Urinary bladder (tissue), 4 donors: ENCODE measurements at places on chromosomes 5 and 9. TPM values are rescaled to one million over a fixed set of nuclear protein-coding genes. Genes with fewer than 3 reads are reported as not detected.

DNA sequence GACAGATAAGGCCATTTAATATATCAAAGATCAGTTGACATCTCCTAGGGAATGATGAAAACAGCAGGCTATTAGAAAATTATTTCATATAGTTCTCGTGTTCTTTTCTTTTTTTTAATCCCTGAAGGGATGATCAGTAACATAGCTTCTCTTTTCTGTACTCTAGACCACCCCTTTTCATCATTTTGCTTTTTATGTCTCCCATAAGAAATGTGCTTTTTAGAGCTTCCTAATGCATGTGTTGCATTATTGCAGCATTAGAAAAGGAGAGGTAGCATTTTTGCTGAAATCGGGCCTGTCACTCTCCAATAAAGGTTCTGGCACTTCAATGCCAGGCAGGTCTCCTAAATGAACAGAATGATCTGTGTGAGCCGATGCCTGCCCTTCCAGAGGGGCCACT, 143.3 kb downstream of the NTRK2 start:
- no peak for DNase-seq

- no peak for DNase-seq
Observed at GRCh38 chr9:109319017-109319625, 1.7 kb downstream of the EPB41L4B start.

GRCh38 chr5:17370651-17371050, 127.4 kb upstream of the TAF11L2 start:
- no peak for DNase-seq

GRCh38 chr5:171308453-171309275, at the start of gene TLX3:
TLX3 (plus strand) TSS chr5:171309248; CDS start chr5:171309366, 118 bp downstream.
- peak; percentile 46 for DNase-seq

DNA sequence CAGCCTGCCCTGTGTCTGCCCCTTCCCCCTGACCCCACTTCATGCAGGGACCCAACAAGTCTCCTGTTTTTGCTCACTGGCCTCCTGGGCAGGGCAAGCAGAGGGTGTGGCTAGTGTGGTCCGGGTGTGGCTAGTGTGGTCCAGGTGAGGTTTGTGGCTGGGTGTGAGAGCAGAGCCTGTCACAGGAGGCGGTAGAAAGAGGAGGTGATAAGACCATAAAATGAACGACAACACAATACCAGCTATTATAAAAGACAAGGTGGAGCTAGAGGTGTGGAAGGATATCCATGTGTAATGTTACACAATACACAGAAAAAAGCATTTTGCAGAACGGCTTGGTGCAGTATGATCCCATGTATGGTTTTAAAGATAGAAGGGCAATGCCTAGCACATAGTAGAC, 23.3 kb downstream of the SPRY4 start:
- DNase-seq = no peak

- no peak for DNase-seq
Observed at GRCh38 chr5:133863857-133864585, 104.4 kb downstream of the C5orf15 start.

- no peak for DNase-seq
Observed at GRCh38 chr5:147223343-147223742, 11.5 kb upstream of the STK32A start.

DNA sequence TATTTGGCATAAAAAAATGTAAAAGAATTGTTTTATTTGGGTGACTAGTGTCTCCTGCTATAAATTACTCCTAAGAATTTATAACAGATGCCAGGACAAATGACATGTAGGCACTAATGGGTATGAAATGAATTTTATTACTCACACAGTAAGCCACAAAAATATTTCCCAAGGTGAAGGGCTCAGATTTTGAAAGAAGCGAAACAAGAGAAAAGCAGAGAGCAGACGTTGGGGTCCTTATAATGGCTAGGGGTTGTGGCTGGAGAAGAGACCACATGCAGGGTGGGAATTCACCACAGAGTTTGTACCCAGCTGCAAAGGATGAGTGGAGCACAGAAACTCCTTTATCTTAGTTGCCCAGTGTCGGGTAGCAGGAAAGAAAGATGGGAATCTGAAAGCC, 45.0 kb upstream of the PRR16 start:
- no peak for DNase-seq

GRCh38 chr9:119611565-119611964, 242.3 kb upstream of the BRINP1 start:
- DNase-seq = no peak

GRCh38 chr5:161535762-161536161, 10.8 kb downstream of the GABRB2 start:
- no peak for DNase-seq

DNA sequence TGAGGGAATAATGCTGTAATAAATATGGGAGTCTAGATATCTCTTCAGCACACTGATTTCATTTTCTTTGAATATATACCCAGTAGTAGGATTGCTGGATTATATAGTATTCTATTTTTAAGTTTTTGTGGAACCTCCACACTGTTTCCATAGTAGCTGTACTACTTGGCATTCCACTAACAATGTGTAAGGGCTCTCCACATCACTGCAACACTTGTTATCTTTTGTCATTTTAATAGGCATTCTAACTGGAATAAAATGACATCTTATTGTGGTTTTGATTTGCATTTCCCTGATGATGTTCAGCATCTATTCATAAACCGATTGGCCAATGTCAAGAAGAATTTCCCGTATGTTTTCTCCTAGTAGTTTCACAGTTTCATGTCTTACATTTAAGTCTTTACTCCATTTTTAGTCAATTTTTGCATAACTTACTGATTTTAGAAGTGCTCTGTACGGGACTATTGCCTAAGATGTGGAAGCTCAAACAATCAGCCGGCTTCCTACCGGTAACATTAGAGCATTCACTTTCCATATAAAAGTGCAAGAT, 1078.8 kb downstream of the TAF11L14 start:
- no peak for DNase-seq

- no peak for DNase-seq
Observed at GRCh38 chr5:2752059-2752820, 763 bp upstream of the IRX2 start.

- no peak for DNase-seq
Observed at GRCh38 chr9:25418974-25419373, 259.3 kb downstream of the TUSC1 start.

DNA sequence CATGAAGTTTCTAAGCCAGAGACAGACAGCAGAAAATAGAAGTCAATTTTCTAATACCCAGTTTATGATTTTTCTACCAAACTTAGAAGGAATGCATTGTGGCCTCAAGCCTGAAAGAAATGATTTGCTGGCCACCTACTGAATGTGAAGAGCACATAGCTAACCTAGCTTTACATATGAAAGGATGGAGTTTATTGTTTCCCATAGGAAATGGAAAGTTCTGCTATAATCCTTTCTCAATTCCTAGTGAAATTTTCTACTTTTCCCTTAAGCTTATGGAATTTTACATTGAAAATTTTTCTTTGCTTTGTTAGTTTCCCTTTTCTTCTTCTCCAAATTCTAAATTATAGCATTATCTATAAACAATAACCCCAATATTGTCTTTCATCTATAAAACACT, 110.1 kb downstream of the TMEM167A start:
- no peak for DNase-seq

The CARTPT gene
- 3.9 TPM for polyA plus RNA-seq

GRCh38 chr5:177984584-177985206, 11.3 kb downstream of the PROP1 start:
- DNase-seq = no peak

DNA sequence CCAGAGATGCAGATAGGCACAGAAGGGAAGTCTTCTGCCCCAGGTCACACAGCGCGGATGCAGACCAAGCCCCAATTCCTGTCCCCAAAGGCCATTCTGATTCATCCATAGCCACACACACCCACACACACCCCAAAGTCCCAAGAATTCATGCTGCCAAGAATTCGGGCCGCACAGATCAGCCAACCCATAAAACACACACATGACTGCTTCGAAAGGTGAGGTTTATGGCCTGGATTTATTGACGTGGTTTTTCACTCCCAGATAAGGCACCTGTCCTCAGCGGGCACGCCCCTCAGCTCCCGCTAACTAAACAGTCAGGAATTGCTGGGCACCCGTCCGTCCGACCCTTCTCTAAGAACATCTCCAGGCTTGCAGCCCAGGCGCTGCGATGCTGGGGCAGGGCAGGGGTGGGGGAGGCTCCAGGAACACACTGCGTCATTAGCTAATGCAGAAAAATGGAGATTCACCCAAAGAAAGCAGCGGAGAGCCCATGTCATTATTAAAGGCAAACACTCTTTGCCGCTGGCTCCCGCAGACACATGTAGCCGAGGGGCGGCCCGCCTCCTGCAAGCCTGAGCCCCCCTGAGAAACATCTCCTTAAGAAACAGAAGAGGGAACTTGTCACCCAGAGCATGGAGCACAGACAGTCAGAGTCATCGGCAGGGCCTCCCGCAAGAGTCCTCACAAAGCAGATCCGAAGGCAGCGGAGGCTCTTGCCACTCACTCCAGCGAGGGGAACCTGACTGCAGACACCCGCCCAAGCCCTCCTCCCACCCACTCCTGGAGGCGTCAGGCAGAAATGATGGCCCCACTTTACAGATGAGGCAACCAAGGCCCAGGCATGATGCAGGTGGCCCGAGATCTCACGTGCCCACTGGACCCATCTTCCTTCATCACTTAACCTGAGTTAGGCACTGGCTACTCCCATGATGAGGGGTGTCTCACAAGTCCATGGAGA, 19.9 kb downstream of the VAV2 start:
- no peak for DNase-seq

DNA sequence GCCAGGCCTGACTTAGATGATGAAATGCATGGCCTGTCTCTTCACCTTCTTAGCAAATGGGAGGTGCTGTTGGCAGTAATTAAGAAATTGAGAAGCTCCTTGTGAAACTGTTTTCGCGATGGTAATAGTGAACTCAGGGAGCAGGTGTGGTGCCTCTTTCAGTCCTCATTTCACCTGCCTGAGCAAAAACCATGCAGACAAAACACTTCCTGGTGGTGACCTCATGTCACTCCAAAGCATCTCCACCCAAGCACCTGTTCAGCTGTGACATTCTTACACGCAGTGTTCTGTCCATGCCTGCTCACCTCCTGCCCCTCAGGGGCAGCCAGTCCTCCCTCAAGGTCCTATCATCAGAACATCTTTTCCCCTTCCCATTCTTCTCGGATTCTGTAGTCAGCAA, 146.5 kb downstream of the CD180 start:
- DNase-seq = no peak

GRCh38 chr5:67730917-67731474, 484.6 kb upstream of the PIK3R1 start:
- no peak for DNase-seq

DNA sequence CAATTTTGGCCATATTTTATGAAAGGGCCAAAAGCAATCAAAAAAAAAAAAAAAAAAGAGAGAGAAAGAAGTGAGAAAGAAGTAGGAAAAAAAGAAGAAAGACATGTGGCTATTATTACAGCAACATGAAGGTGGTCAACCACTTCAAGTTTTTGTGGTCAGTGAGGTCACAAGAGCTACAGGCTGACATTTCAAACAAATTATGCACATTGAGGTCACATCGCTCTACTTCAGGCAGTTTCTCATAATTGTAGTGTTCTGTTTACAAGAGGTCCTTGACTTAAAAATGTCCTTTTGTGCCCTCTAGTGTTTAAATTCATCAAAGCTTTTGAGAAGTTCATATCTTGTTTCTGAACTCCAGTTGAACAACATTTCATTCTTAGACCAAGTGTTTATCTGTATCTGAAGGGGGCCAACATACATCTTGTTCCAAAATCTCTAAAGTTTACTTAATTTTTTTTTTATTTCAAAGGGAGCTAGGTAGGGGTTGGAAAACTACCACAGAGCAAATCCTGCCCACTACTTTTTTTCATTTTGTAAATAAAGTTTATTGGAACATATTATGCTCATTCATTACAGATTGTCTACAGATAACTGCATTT, 513.1 kb downstream of the PDE4D start:
- DNase-seq = peak; percentile 50

DNA sequence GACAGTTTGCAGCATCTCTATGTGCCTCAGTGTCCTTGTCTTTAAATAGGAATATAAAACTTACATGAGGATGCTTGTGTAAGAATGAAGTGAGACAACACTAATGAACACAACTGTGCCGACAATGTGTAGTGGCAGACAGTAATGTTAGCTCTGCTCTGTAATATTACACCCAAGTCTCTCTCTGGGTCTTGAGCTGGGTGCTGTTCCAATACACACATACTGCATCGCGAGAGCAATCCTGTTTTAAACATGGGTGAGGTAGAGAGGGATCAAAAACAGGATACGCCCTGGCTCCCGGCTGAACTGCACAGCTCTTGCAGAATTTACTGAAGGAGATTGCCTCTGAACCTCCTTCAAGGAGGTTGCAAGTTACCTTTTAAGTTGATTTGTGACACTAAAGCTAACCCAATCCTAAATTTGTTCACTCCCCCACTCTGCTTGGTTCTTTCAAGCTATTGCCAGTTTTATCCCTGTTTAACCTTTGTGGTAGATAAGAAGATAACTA, 155.2 kb upstream of the ISL1 start:
- DNase-seq = no peak

DNA sequence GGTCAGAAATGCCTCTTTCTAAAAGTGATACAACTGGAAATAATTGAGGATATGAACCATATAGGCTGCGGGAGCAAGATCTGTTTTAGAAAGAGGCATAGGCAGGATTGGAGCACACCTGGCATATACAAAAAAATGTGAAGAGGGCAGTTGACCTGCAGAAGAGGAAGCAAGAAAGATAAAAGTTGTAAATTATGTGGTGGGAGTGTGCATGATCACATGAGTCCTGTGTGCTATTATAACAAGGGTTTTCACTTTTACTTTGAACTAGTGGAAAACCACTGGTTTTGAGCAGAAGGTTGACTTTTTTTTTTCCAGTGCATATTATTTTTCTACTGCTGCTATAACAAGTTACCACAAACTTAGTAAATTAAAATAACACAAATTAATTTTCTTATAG, 489.3 kb downstream of the ANXA1 start:
- no peak for DNase-seq

The QRFP gene
- polyA plus RNA-seq = 0.15 TPM

GRCh38 chr5:144298658-144299057, 128.0 kb downstream of the KCTD16 start:
- no peak for DNase-seq

DNA sequence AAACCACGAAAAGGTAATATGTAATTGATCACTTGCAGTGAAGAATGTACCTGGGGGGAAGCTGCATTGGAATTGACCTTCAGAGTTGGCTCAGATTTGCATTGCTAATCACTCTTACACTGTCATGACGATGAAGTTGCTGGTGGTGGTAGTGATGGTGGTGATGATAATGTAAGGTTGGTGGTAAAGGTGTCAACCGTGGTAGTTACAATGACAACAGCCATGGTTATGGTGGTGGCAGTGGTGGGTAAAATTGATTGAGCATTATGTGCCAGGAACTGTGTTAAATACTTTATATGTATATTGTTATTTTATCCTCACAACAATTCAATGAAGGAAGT, 282.4 kb downstream of the NR3C1 start:
- DNase-seq = no peak

- no peak for DNase-seq
Observed at GRCh38 chr5:80623999-80624398, 30.5 kb upstream of the MSH3 start.

The NEUROG1 gene
- not detected for polyA plus RNA-seq

DNA sequence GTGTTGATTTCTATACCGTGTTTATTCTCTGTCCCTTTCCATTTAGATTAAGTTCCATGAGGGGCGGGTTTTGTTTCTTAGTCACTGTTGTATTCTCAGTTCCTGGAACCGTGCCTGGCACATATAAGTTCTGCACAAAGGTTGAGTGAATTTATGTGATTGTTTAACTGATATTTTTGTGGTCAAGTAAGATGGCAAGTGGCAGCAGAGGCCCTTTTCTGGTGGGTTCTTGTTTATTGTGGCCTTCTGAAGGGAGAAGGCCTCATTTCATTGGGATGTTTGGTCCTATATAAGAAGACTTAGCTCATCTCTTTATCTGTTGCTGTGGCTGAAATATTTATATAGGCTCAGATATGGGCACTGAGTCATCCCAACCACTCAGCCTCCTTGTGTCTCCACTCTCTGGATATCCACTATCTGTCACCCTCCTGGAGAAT, 262.5 kb downstream of the PSAT1 start:
- no peak for DNase-seq
